ENCODE measurements at places on chromosomes 5 and 9.

- no peaks in the 10 kb centered on the region for H3K27me3 ChIP-seq
- H3K27ac ChIP-seq: no peak overlapping the region
- no peaks in the 10 kb centered on the region for H3K36me3 ChIP-seq
- no peak overlapping the region for H3K4me3 ChIP-seq
- no peak for DNase-seq
Measured at GRCh38 chr9:4119778-4120554, 179.9 kb downstream of the GLIS3 start.

DNA sequence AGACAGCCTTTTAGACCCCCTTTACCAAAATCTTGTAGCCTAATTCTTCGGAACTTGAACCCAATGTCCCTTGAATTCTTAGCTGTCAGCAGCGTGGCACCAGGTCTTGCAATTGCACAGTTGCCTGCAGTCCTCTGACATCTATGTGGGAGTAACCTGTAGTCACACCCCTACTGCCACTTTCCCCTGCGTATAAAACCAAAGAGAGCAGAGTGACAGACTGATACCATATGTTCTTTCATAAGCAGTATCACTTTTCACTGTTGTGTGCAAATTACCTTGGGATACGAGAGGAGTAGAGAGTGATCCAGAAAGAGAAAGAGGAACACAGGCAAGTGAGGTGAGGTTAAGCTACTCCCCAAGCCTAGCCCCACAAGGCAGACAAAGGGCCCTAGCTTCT, 364.3 kb upstream of the ADAMTSL1 start:
- H3K4me1 ChIP-seq: no peaks in the 10 kb centered on the region
- H3K36me3 ChIP-seq: no peaks in the 10 kb centered on the region
- no peak overlapping the region for H3K4me3 ChIP-seq
- H3K27ac ChIP-seq: no peak overlapping the region
- no peak for DNase-seq
- no peaks in the 10 kb centered on the region for H3K27me3 ChIP-seq

GRCh38 chr9:104386013-104386412, 118.0 kb upstream of the OR13F1 start:
- no peaks in the 10 kb centered on the region for H3K4me1 ChIP-seq
- H3K4me3 ChIP-seq: no peak overlapping the region
- H3K27ac ChIP-seq: no peak overlapping the region

DNA sequence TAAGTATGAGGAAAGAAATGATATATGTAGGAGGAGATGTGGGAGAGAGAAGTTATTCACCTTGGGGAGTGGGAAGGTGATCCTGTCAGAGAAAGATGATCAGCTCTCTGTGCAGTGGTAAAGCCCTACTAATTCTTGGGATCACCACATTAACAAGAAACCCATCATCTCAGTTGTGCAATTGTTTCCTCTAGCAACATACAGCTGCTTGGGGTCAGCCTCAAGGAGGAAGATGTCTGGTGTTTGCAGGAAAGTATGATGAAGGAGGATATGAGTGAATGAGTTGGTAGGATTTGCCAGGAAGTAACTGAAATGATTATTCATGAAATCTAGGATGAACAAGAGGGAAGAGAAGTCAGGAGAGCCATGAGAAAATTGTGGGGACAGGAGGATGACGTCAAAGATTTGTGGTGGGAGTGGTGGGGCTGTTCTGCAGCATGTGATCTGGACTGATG, 50.1 kb downstream of the TNFSF8 start:
- no peak overlapping the region for H3K4me3 ChIP-seq
- H3K36me3 ChIP-seq: peaks cover 20% of the 10 kb centered on the region
- H3K27ac ChIP-seq: no peak overlapping the region
- no peak for DNase-seq
- H3K27me3 ChIP-seq: no peaks in the 10 kb centered on the region

DNA sequence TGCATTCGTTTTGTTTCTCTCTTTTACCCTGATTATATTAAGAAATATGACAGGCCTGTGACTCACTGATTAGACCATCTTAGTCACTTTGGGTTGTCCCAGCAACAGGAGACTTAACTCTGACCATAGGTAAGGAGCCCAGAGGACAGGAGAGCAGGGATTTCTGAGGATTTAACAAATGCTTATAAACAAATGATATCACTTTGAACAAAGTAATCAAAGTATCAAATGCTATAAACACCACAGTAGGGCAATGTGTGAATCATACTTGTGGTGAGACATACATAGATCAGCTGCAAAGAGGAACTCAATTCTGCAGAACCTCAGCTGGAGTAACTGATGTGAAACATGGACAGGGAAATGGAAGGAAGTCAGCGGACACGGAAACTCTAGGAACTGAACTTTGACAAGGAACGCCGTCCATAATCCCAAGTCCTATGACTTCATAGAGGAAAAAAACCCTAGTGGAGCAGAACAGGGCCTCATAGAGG, 190.6 kb upstream of the MSX2 start:
- peaks cover 4% of the 10 kb centered on the region for H3K4me1 ChIP-seq
- no peak overlapping the region for H3K4me3 ChIP-seq
- H3K36me3 ChIP-seq: no peaks in the 10 kb centered on the region
- no peak for DNase-seq
- no peak overlapping the region for H3K27ac ChIP-seq

Measured in activated CD4-positive, alpha-beta T cell treated with anti-CD3 and anti-CD28 coated beads for 36 hours (primary cell).